Activated CD8-positive, alpha-beta T cell treated with anti-CD3 and anti-CD28 coated beads for 36 hours (primary cell): ENCODE measurements at places on chromosomes 7 and 10. TPM values are rescaled to one million over a fixed set of nuclear protein-coding genes. Genes with fewer than 3 reads are reported as not detected.

The CPXM2 gene
- total RNA-seq, result not detected

DNA sequence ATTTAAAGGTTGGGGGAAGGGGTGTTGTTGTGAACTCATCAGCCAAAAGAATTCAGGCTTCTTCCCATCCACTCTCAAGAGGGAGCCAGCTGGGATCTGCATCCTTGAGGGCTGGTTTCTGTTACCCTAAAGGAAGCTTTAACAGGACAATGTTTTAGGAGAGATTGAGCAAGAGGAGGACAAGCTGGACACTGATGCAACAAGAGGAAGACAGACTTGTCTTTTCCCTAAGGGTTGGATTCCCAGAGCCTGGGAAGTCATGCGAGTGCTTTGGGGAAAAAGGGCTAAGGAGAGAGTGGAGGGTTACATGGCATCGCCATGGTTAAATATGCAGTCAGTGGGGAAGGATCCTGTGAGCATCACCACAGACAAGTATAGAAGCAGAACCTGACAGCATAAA, 47.6 kb upstream of the PDE1C start:
- DNase-seq, result no peak

The MYL10 gene
- not detected for total RNA-seq

DNA sequence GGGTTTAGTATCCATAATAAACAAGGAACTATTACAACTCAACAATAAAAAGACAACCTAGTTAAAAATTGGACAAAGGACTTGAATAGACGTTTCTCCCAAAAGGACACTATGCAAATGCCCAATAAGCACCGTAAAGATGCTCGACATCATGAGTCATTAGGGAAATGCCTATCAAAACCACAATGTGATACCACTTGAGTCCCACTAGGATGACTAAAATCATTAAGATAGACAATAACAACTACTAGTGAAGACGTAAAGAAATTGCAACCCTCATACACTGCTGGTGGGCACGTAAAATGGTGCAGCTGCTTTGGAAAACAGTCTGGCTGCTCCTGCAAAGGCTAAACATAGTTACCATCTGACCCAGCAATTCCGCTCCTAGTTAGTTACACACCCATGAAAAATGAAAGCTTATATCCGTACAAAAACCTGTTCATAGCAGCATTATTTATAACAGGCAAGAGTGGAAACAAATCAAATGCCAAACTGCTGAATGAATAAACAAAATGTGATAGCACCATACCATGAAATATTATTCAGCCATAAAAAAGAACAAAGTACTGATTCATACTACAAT, 17.3 kb downstream of the CCDC3 start:
- DNase-seq, result no peak

DNA sequence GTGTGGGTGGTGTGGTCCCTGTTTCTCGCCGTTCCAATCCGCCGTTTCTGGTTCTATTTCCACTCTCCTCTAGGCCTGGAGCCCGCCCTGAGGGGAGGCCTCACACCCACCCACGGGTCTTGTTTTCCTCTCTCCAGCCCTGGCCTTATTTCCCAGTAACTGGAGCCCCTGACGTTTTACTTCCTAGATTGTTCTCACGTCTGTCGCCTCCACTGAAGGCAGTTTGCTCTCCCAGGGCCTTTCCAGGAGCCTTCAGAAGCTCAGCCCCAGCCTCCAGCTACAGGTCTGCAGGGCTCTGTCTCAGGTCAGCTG, 30.6 kb downstream of the CFAP46 start:
- DNase-seq, result no peak

The GPR26 gene
- total RNA-seq, result not detected

The SHH gene
- not detected for total RNA-seq

GRCh38 chr10:31700181-31700611, 228.4 kb downstream of the ARHGAP12 start:
- no peak for DNase-seq

The AKR1D1 gene
- total RNA-seq, result not detected

The SPDYE2B gene
- not detected for total RNA-seq

The CD36 gene
- not detected for total RNA-seq

- DNase-seq, result no peak
Observed at GRCh38 chr10:125828311-125828710, 5.0 kb downstream of the BCCIP start.
